IMR-90 (cell line): ENCODE measurements at places on chromosomes 7 and 10.
A peak's percentile ranks its signal among the peaks of the same experiment; 100 is the strongest.

- no peaks in the 10 kb centered on the region for H3K27me3 ChIP-seq
- no peak overlapping the region for H3K27ac ChIP-seq
- H3K36me3 ChIP-seq, result no peaks in the 10 kb centered on the region
- no peak for DNase-seq
- peaks cover 12% of the 10 kb centered on the region for H3K4me1 ChIP-seq
- H3K4me3 ChIP-seq, result no peak overlapping the region
These were observed 22.7 kb downstream of the BPGM start for GRCh38 chr7:134669388-134669787.

DNA sequence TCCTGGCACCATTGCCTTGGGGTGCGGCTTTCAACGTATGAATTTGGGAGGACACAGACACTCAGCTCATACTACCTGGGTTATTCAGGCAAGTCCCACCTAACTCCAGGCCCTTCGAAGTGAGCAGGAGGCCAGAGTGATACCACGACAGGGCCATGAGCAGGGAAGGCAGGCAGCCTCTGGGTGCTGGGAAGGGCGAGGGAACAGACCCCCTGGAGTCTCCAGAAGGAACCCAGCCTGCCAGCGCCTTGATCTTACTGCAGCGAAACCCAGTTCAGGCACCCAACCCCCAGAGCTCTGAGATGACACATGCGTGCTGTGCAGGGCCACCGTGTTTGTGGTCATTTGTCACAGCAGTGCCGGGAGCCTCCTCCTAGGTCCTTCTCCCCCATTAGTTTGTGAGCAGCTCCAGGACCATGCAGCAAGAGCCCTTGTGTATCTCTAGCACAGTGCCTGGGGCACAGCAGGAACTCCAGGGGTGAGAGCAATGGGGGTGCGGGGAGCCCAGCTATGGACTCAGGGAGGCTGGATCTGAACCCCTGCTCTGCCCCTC, 7.7 kb upstream of the INSIG1 start:
- no peak overlapping the region for H3K4me3 ChIP-seq
- H3K27me3 ChIP-seq, result peaks cover 2% of the 10 kb centered on the region; the same call in 1 of the 2 replicates
- H3K4me1 ChIP-seq, result no peaks in the 10 kb centered on the region; the same call in 1 of the 2 replicates
- H3K27ac ChIP-seq, result no peak overlapping the region
- no peak for DNase-seq
- H3K36me3 ChIP-seq, result no peaks in the 10 kb centered on the region

DNA sequence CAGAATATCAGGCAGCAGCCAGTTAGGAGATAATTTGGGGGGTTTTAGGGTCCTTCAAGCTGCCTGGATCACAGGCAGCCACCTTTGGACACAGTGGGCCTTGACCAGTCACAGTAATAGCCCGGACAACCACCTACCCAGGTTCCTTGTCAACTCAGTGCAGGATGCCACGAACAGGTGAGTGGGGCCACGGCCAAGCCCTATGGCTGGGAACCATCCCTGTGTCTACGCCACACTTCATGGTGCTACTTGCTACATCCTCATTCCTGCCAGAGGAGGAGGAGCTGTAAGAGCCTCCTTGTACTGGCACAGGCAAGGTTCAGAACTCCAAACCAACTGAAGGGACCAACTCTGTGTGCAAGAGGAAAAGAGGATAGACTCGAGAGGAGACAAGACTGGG, 19.9 kb downstream of the ITPRIP start:
- peaks cover 26% of the 10 kb centered on the region for H3K36me3 ChIP-seq
- no peak overlapping the region for H3K27ac ChIP-seq
- no peak for DNase-seq
- no peaks in the 10 kb centered on the region for H3K27me3 ChIP-seq
- H3K4me3 ChIP-seq, result no peak overlapping the region

DNA sequence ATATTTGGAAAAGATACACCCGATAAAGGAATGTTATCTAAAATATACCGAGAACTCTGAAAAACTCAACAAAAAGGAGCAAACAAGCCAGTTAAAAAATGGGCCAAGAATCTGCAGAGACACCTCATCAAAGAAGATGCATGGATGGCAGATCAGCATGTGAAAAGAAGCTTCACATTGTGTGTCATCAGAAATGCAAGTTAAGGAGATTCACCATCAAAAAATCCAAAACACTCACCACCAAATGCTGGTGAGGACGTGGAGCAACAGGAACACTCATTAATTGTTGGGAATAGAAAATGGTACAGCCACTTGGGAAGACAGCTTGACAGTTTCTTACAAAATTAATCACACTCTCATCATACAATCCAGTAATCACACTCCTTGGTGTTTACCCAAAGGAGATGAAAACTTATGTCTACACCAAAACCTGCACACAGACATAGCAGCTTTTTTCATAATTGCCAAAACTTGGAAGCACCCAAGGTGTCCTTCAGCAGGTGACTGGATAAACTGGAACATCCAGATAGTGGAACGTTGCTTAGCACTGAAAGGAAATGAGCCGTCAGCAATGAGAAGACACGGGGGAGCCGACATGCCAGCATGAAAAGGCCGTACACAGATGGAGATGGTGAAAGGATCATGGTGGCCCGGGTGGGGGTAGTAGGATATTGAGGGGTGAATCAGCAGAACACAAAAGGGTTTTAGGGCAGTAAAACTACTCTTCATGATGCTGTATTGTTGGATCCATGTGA, 27.9 kb upstream of the PWWP2B start:
- H3K36me3 ChIP-seq, result peaks cover 9% of the 10 kb centered on the region; the same call in 1 of the 2 replicates
- DNase-seq, result peak; percentile 69
- no peak overlapping the region for H3K4me3 ChIP-seq
- no peak overlapping the region for H3K27ac ChIP-seq

DNA sequence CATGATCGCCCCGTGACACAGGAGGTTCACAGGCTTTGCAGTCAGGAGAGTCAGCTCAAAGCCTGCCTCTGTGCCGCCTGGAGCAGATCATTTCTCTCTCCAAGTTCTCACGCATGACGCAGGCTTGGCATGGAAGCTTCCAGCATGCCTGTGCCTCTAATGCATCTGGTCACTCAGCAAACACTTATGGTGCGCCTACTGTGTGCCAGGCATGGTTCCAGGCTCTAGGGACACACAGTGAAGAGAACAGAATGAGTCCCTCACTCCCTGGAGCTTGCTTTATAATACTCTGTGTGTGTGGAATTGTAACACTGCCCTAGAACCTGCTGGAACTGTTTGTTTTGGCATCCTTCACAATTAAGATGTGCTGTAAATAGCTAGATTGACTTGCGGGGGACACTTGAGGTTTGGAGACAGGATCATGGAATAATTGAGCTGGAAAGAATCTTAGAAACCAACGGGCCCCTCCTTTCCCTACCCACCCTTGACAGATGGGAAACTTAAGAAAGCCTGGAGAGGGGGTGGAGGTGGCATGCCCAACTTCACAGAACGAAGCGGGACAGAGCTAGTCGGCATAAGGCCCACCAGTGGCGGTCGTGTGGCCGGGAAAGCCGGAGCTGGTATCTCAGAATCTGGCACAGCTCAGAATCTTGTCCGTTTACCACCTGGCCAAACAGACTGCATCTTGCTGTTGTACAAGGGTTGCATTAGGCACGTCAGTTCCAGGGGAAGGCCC, 4.6 kb upstream of the MYH16 start:
- no peak for DNase-seq
- peaks cover 6% of the 10 kb centered on the region; the same call in 1 of the 2 replicates for H3K27me3 ChIP-seq
- H3K27ac ChIP-seq, result peak overlapping the region; percentile 18; the same call in 1 of the 2 replicates
- no peaks in the 10 kb centered on the region for H3K36me3 ChIP-seq

DNA sequence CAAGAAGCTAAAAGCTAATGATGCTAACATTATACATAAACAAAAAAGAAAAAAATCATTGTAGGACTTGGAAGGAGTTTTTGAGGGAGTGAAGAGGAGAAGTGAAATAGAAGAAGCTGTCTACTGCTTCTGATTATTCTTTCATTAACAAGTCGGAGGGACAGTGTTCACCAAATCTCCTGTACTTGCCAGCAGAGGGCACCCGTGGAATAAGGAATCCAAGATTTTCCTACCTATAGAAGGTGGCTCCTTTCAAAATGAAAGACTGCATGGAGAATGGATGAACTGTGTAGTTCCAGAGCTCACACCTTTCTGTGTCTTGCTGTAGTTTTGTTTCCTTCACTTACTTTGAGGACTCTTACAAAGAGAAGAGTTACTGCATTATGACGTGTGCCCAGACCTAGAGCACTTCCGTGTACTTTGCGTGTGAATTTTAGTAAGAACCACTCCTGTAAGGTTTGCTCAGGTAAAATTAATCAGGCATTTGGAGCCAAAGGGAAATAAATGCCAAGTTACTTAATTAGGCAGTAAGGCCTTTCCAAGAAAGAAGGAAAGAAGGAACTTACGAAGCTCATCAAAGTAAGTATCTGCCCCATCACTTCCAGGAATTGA, 145.1 kb downstream of the SEMA3D start:
- no peak overlapping the region for H3K4me3 ChIP-seq
- no peaks in the 10 kb centered on the region for H3K27me3 ChIP-seq
- no peak overlapping the region for H3K27ac ChIP-seq
- no peaks in the 10 kb centered on the region for H3K36me3 ChIP-seq
- H3K4me1 ChIP-seq, result no peaks in the 10 kb centered on the region
- peak; percentile 69 for DNase-seq

- H3K4me1 ChIP-seq, result peaks cover 3% of the 10 kb centered on the region; the same call in 1 of the 2 replicates
- peak overlapping the region; percentile 97 for H3K27ac ChIP-seq
These were observed 802 bp upstream of the CDK6 start for GRCh38 chr7:92837000-92837749.

- no peak overlapping the region for H3K4me3 ChIP-seq
- peak; percentile 53 for DNase-seq
- peaks cover 26% of the 10 kb centered on the region for H3K36me3 ChIP-seq
- H3K4me1 ChIP-seq, result peaks cover 15% of the 10 kb centered on the region
These were observed 42.3 kb downstream of the ARID5B start for GRCh38 chr10:61943674-61944378.

DNA sequence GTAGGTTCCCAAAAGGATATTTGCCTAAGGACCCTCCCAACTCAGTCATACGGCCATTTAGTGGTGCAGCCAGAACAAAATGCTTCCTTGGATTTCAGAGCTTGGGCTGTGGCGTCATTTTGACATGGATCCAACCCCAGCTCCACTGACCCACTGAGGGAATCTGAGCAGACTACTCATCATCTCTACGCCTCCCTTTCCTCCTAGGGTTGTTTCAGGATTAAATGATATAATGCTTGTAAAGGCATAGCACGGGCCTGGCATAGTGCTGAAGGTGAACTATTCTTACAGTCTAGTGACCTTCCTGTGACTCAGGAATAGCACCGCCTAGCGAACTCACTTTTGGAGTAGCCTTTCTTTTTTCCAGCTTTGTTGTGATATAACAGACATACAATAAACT, 70.3 kb upstream of the LOXL4 start:
- peaks cover 6% of the 10 kb centered on the region for H3K4me1 ChIP-seq
- no peaks in the 10 kb centered on the region for H3K27me3 ChIP-seq
- no peak overlapping the region for H3K27ac ChIP-seq
- H3K36me3 ChIP-seq, result no peaks in the 10 kb centered on the region

DNA sequence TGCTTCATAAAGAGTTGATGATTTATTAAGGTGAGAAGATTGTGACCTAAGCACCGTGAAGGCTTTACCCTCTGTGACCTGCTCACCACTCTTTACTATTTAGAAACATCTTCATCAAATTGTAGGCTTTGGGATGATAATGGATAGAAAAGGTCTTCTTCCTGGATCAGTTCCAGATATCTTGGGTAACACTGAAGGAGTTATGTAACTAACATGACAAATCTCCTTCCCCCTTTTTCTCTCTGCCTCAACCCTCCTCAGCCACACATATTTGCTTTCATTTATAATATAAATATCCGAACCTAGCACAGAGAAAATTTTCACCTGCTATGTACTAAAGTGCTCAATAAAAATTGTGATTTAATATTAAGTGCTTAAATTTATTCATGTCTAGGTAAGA, 151.5 kb downstream of the FRMD4A start:
- no peak overlapping the region for H3K4me3 ChIP-seq
- H3K36me3 ChIP-seq, result no peaks in the 10 kb centered on the region
- H3K27ac ChIP-seq, result no peak overlapping the region

- no peak for DNase-seq
- no peak overlapping the region for H3K4me3 ChIP-seq
- no peak overlapping the region for H3K27ac ChIP-seq
- no peaks in the 10 kb centered on the region for H3K4me1 ChIP-seq
These were observed 77.3 kb downstream of the CDC14C start for GRCh38 chr7:49001610-49002033.

GRCh38 chr7:41942468-41943093, 239.7 kb upstream of the INHBA start:
- H3K27me3 ChIP-seq, result no peaks in the 10 kb centered on the region
- H3K36me3 ChIP-seq, result no peaks in the 10 kb centered on the region
- H3K4me1 ChIP-seq, result peaks cover 13% of the 10 kb centered on the region
- DNase-seq, result peak; percentile 90
- H3K27ac ChIP-seq, result peak overlapping the region; percentile 55

DNA sequence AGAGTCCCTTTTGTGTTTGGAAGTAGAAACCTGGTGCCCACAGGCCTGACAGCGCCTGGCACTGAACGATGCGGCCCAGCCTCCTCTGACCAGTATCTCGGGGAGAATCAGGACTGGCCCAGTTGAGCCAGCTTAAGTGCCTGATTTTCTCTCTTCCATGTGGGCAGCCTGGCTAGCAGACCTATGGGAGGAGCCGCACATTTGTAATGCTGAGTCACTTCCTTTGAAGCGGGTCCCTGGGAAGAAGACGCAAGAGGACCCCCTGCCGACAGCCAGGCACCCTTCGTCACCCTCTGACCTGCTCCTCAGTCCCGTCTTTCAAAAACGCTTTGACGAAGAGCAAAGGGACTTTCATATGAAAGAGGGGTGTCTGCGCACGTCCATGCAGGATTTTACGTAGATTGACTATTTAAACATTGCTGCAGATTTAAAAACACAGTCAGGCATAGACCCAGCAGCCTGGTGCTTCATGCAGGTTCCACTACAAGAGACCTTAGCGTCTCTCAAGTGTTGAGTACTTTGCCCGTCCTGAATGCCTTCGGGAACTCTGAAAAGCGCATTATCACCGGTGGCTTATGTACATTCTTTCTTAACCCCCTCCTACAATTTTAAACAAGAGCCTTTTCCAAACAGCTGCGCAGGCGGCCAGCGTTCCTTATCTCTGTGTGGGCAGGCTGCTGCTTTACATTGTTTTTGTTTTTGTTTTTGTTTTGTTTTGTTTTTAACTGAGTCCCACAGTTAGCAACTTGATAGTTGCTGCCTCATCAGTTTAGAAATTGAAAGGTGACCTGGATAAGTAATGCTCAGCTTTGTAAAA, 36.5 kb upstream of the AP5Z1 start:
- H3K27ac ChIP-seq, result peak overlapping the region; percentile 93
- peaks cover 33% of the 10 kb centered on the region for H3K36me3 ChIP-seq
- peak; percentile 95 for DNase-seq
- H3K4me3 ChIP-seq, result peak overlapping the region; percentile 7; the same call in 1 of the 2 replicates

- H3K27me3 ChIP-seq, result peaks cover 11% of the 10 kb centered on the region
- H3K4me1 ChIP-seq, result peaks cover 2% of the 10 kb centered on the region
- H3K36me3 ChIP-seq, result no peaks in the 10 kb centered on the region
- DNase-seq, result no peak
These were observed 21.3 kb downstream of the GCK start for GRCh38 chr7:44167920-44168319.
